ENCODE measurements at places on chromosomes 6 and 20. TPM values are rescaled to one million over a fixed set of nuclear protein-coding genes. Genes with fewer than 3 reads are reported as not detected.
A peak's percentile ranks its signal among the peaks of the same experiment; 100 is the strongest.

- H3K27ac ChIP-seq = no peak overlapping the region
- peaks cover 4% of the 10 kb centered on the region for H3K36me3 ChIP-seq
- H3K4me3 ChIP-seq = peak overlapping the region; percentile 18
- peak; percentile 23 for DNase-seq
These were observed 41.8 kb downstream of the DSTN start for GRCh38 chr20:17611540-17612286.

- peaks cover 66% of the 10 kb centered on the region for H3K27me3 ChIP-seq
- H3K4me1 ChIP-seq = peaks cover 6% of the 10 kb centered on the region
- no peak overlapping the region for H3K4me3 ChIP-seq
- H3K36me3 ChIP-seq = no peaks in the 10 kb centered on the region
- no peak overlapping the region for H3K27ac ChIP-seq
- no peak for DNase-seq
These were observed 5.8 kb upstream of the RRBP1 start for GRCh38 chr20:17687800-17688199.

DNA sequence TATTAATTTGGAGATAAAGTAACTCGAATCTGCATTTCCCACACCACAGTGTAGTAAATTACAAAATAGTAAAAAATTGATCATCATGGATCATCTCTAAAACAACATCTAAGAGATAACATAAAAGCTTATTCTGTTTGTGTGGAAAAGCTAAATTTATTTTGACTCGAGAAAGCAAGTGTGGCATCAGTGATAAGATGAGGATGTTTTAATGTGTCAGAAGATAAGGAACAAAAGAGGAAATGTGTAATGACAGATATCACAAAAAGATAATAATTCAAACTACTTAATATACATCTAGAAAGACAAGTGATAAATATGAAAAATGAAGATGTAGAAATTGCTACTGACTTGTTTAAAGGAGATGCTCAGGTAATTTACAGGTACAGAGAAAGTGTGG is 74.1 kb downstream of the DNAH8 start:
- no peaks in the 10 kb centered on the region for H3K4me1 ChIP-seq
- peaks cover 8% of the 10 kb centered on the region for H3K27me3 ChIP-seq
- no peaks in the 10 kb centered on the region for H3K36me3 ChIP-seq
- no peak overlapping the region for H3K4me3 ChIP-seq
- H3K27ac ChIP-seq = no peak overlapping the region
- no peak for DNase-seq

- peak overlapping the region; percentile 61 for H3K4me3 ChIP-seq
- peaks cover 82% of the 10 kb centered on the region for H3K4me1 ChIP-seq
- no peaks in the 10 kb centered on the region for H3K27me3 ChIP-seq
- peaks cover 3% of the 10 kb centered on the region for H3K36me3 ChIP-seq
- H3K27ac ChIP-seq = peak overlapping the region; percentile 89
These were observed 9.4 kb downstream of the DIDO1 start for GRCh38 chr20:62916703-62917476.

DNA sequence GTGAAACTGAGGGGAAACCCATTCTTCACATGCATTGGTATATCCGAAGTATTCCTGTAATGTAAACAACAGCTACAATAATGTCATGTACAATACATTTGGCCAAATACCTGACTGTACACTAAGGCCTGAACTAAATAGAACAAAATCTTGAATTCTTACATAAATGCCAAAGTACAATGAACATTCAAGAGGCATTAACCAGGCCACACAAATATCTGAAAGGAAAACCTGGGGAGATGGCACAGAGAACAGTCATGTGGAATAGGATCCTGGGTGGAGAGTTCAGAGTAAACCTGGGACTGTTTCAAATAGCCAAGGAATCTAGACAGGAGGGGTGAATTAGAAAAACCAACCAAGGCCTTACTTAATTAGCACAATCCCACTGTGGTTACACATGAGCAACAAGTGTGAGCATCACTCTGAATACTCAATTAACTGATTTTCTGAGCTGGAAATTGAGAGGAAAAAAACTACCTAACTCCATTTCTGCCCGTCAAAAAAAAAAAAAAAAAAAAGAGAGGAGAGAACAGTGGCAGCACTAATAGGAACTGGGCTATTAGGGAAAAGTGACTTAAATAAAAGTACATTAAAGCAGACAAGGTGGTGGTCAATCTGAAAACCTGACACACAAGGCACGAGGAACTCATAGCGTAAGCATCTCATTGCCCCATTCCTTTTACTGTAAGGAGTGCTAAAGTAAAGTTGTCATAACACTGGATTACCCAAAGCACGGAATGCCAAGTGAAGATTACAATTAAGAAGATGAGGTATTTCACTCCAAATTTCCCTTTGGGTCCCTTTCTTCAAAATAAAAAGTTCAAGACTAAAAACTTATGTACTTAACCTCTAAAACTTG is 10.9 kb downstream of the SNX5 start:
- no peaks in the 10 kb centered on the region for H3K27me3 ChIP-seq
- no peak for DNase-seq
- H3K4me3 ChIP-seq = peak overlapping the region; percentile 39
- H3K36me3 ChIP-seq = peaks cover 40% of the 10 kb centered on the region
- peaks cover 71% of the 10 kb centered on the region for H3K4me1 ChIP-seq
- H3K27ac ChIP-seq = peak overlapping the region; percentile 82

GRCh38 chr20:59016795-59017492 is 2.3 kb upstream of the TUBB1 start:
- H3K4me1 ChIP-seq = peaks cover 45% of the 10 kb centered on the region
- H3K27me3 ChIP-seq = no peaks in the 10 kb centered on the region
- peak; percentile 29 for DNase-seq
- H3K4me3 ChIP-seq = peak overlapping the region; percentile 18
- H3K27ac ChIP-seq = peak overlapping the region; percentile 7
- H3K36me3 ChIP-seq = no peaks in the 10 kb centered on the region

DNA sequence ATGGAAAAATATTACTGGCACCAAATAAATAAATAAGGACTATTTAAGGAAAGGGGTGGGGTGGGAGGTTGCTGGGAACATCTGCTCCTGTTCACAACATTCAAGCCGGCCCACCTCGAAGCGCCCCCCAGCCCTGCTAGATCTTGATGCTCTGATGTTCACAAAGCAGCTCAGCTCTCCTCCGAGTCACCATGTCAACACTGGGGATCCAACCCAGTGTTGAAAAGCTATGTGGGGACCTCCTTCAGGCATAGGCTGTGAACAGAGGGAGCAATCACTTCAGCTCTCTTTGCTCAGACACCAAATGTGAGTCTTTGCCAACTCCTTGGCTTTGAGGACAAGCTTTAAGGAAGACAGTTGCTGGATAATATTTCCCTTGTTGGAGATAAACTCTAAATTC is 176.8 kb upstream of the NT5E start:
- DNase-seq = no peak
- no peaks in the 10 kb centered on the region for H3K36me3 ChIP-seq
- H3K27me3 ChIP-seq = no peaks in the 10 kb centered on the region

- H3K4me1 ChIP-seq = peaks cover 11% of the 10 kb centered on the region
- no peaks in the 10 kb centered on the region for H3K36me3 ChIP-seq
- no peak overlapping the region for H3K27ac ChIP-seq
- H3K4me3 ChIP-seq = no peak overlapping the region
- DNase-seq = no peak
These were observed 6.3 kb upstream of the NAA20 start for GRCh38 chr20:20010639-20011500.

- no peaks in the 10 kb centered on the region for H3K27me3 ChIP-seq
- H3K4me3 ChIP-seq = peak overlapping the region; percentile 74
- H3K36me3 ChIP-seq = peaks cover 18% of the 10 kb centered on the region
- H3K4me1 ChIP-seq = peaks cover 26% of the 10 kb centered on the region
- no peak for DNase-seq
- peak overlapping the region; percentile 55 for H3K27ac ChIP-seq
These were observed 859 bp upstream of the RAE1 start for GRCh38 chr20:57350081-57350710.

GRCh38 chr20:10487142-10488136 is 52.3 kb downstream of the SLX4IP start:
- peaks cover 17% of the 10 kb centered on the region for H3K4me1 ChIP-seq
- no peak overlapping the region for H3K4me3 ChIP-seq
- H3K27ac ChIP-seq = peak overlapping the region; percentile 34
- no peaks in the 10 kb centered on the region for H3K27me3 ChIP-seq

- H3K4me1 ChIP-seq = no peaks in the 10 kb centered on the region
- H3K27ac ChIP-seq = no peak overlapping the region
- H3K36me3 ChIP-seq = no peaks in the 10 kb centered on the region
- H3K27me3 ChIP-seq = no peaks in the 10 kb centered on the region
These were observed 653 bp downstream of the FRMD1 start for GRCh38 chr6:168078175-168078942.

DNA sequence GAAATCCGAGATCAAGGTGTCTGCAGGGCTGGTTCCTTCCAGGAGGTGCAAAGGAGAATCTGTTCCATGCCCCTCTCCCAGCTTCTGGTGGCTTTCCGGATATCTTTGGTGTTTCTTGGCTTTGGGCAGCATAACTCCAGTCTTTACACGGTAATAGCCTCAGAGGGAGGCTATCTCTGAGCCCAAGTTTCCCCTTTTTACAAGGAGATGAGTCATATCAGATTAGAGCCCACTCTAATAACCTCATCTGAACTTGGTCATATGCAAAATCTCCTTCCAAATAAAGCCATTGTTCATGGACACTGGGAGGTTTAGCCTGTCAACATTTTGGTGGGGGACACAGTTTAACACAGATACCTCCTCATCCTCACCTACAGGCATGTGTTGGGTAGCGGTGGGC is 213.7 kb downstream of the ATXN1 start:
- DNase-seq = no peak
- H3K4me3 ChIP-seq = no peak overlapping the region
- peaks cover 14% of the 10 kb centered on the region for H3K4me1 ChIP-seq
- H3K27ac ChIP-seq = no peak overlapping the region

GRCh38 chr6:30775104-30775503 is 30.8 kb upstream of the IER3 start:
- H3K27ac ChIP-seq = no peak overlapping the region
- H3K4me3 ChIP-seq = no peak overlapping the region
- DNase-seq = no peak

- H3K36me3 ChIP-seq = no peaks in the 10 kb centered on the region
- H3K4me1 ChIP-seq = no peaks in the 10 kb centered on the region
- no peak overlapping the region for H3K4me3 ChIP-seq
- no peak for DNase-seq
These were observed 272.2 kb upstream of the MAP3K7 start for GRCh38 chr6:90859056-90859455.

GRCh38 chr6:48417927-48418326 is 306.9 kb upstream of the PTCHD4 start:
- peaks cover 2% of the 10 kb centered on the region for H3K36me3 ChIP-seq
- no peak overlapping the region for H3K27ac ChIP-seq
- no peaks in the 10 kb centered on the region for H3K4me1 ChIP-seq
- no peaks in the 10 kb centered on the region for H3K27me3 ChIP-seq

DNA sequence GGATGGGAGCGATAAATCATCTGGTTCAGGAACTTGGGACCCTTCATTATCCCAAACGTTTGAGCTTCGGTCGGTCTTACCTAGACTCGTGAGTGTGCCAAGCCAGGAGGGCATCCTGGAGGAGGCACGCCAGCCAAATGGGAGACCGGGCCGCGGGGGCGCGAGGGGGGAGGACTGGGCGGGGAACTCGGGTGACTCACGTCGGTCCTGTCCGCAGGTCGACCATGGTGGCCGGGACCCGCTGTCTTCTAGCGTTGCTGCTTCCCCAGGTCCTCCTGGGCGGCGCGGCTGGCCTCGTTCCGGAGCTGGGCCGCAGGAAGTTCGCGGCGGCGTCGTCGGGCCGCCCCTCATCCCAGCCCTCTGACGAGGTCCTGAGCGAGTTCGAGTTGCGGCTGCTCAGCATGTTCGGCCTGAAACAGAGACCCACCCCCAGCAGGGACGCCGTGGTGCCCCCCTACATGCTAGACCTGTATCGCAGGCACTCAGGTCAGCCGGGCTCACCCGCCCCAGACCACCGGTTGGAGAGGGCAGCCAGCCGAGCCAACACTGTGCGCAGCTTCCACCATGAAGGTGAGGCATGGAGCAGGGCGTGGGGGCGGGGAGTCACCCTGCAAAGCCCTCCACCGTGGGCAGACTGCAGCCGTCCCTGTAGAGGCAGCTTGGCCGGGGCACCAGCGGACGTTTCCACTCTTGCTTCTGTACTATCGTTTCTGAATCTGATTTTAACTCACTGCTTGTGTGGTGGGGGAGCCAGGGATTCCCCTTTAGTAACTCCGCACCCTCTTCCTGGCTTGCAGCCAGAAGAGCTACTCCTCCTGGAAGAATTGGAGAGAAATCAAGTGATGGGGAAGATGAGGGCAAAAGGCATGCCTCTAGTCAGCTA is 2.7 kb downstream of the BMP2 start:
- H3K36me3 ChIP-seq = peaks cover 3% of the 10 kb centered on the region
- peaks cover 32% of the 10 kb centered on the region for H3K27me3 ChIP-seq
- no peaks in the 10 kb centered on the region for H3K4me1 ChIP-seq

DNA sequence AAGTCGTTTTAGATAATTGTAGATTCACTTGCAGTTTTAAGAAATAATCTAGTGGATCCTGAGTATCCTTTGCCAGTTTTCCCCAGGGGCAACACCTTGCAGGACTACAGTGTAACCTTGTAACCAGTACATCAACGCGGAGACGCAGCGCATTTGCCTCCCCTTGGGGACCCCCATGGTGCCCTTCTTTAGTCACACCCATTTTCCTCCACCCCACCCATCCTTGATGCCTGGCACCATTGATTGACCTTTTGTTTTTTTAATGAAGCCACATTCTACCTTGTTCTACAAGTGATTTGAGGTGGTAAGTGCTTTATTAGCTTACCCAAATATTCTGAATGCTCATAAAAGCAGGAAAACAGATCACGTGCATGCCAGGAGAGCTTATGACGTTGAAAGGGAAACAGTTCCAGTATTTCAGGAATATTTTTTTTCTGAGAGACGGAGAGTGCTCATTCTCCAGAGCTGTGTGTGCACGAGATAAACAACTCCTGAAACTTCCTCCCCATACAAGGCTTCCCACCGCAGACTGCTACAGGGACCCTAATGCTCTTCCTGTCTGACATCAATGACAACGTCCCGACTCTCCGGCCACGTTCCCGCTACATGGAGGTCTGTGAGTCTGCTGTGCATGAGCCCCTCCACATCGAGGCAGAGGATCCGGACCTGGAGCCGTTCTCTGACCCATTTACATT is 35.7 kb downstream of the CDH26 start:
- H3K36me3 ChIP-seq = no peaks in the 10 kb centered on the region
- H3K27ac ChIP-seq = no peak overlapping the region
- no peak overlapping the region for H3K4me3 ChIP-seq
- no peaks in the 10 kb centered on the region for H3K27me3 ChIP-seq
- H3K4me1 ChIP-seq = peaks cover 5% of the 10 kb centered on the region

- H3K36me3 ChIP-seq = no peaks in the 10 kb centered on the region
- H3K4me3 ChIP-seq = no peak overlapping the region
- H3K4me1 ChIP-seq = no peaks in the 10 kb centered on the region
- peak; percentile 5 for DNase-seq
- H3K27me3 ChIP-seq = peaks cover 35% of the 10 kb centered on the region
- H3K27ac ChIP-seq = no peak overlapping the region
These were observed 14.8 kb downstream of the SEMG2 start for GRCh38 chr20:45235995-45236394.

Gene RIN2
- not detected for total RNA-seq

Gene TRIM40
- total RNA-seq = not detected

Gene CNBD2
- 8.4 TPM for total RNA-seq

Gene BMP7
- total RNA-seq = 0.39 TPM

Gene DEFB124
- not detected for total RNA-seq

Gene LIN28B
- total RNA-seq = not detected

Gene GGTLC1
- not detected for total RNA-seq

Gene RAB44
- total RNA-seq = 0.05 TPM

Gene OPRL1
- total RNA-seq = 1.3 TPM

Gene ZC3H12D
- total RNA-seq = 170 TPM

Gene TEAD3
- total RNA-seq = 1.7 TPM
